ENCODE measurements at places on chromosomes 16 and 17. TPM values are rescaled to one million over a fixed set of nuclear protein-coding genes. Genes with fewer than 3 reads are reported as not detected.

- DNase-seq, result no peak
These were observed 938 bp downstream of the DEXI start for GRCh38 chr16:10941127-10941933.

- DNase-seq, result no peak
These were observed 101.5 kb upstream of the CNTNAP4 start for GRCh38 chr16:76175718-76176117.

- DNase-seq, result no peak
These were observed 115.2 kb downstream of the PITPNC1 start for GRCh38 chr17:67492251-67492740.

DNA sequence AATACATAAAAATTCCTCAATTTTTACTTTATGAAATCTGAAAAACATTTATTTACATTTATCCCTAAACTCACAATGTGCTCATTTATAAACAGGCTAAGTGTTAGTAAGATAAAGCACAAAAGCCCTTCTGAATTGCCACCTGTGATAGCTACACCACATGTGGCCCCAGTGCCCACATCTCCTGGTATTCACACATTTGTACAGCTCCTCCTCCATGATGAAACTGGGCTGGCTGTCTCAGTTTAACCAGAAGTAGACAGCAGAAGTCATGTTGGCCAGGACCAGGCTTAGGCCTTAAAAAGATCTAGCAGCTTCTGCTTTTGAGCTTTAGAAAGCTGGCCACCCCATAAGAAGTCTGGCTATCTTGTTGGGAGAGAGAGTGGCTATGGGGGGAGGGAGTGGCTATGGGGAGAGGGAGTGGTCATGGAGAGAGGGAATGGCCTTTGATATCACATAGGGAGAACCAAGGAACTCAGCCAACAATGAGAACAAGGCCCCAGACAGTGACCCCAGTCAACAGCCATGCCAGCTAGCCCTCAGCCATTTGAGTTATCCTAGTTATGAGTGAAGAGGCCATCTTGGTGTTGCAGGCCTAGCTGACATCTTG is 47.4 kb downstream of the CEP95 start:
- DNase-seq, result no peak

DNA sequence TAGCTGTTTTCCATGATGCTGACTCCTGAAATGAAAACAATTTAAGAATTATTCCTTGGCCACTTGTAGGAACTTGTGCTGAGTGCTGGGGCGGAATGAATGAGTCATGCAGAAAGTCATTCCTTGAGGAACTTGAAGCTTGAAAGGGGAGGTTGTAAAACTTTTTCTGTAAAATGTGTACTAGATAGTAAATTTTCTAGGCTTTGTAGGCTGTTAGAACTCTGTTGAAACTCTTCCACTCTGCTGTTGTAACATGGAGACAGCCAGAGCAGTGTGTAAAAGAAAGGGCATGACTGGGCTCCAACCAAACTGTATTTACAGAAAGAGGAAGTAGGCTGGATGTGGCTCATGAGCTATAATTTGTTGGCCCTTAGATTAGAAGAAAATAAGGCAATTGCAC is 46.1 kb downstream of the ABCA8 start:
- DNase-seq, result no peak

- no peak for DNase-seq
These were observed 567.4 kb upstream of the ZFHX3 start for GRCh38 chr16:73615071-73615940.

- peak; percentile 23 for DNase-seq
These were observed 32.3 kb downstream of the FBXO31 start for GRCh38 chr16:87351320-87351698.

GRCh38 chr17:63774141-63774968 is at the start of gene DDX42:
TSS of gene DDX42 (plus strand) at chr17:63774170. CDS start at chr17:63787050, 12,880 bp downstream.
- DNase-seq, result peak; percentile 93

DNA sequence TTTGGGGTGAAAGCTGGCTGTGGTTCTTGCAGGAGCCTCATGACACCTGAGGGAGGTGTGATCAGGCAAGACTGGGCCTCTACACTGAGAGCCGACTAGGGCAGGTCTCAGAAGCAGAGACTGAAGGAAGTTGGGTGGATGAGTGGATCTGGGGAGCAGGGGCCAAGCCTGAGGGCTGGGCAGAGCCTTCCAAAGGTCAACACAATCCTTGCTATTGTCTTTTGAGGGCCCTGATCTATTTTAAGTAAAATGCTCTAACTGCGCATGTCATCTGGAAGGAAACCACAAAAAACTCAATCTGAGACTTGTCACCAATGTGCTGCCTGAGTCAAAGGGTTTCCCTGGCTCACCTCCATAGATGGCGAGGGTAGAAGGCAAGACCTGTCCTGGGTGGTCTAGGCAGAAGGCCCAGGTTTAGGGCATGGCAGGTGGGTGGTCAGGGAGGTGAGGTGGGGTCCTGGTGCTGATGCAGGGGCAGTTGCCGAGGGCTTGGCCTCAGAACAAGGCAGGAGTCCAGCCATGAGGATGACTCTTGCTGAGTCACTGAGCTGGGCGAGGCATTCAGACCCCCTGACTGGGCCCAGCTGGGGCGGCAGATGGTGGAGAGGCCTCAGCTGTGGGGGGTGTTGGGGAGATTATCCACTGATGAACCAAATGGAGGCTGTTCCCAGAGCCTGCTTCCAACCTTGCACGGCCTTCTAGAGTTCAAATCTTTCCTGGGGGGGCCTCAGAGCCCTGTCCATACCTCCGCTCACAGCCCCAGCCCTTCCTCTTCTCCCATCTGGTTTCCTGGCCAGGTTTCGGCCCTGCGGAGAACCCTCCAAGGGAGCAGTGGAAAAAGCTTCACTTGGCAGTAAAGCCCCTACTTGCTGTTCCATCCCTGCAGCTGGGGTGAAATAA is 5.1 kb downstream of the MVP start:
- peak; percentile 81 for DNase-seq

DNA sequence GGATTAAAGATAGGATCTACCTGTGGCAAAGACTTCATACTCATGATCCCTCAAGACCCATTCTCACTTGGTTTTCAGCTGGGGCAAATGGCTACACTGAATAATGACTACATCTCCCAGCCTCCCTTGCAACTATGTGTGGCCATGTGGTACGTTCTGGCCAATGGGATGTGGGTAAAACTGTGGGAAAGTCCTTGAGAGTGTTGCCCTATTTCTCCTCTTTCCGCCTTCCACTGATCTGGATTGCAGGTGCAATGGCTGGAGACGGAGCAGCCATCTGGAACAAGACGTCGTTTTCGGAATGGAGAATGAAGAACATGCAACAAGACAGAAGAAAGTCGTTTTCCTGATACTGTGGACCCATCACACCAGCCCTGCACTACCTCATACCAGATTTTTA is 48.5 kb downstream of the HAPSTR1 start:
- no peak for DNase-seq

- no peak for DNase-seq
These were observed 3.5 kb upstream of the WFDC1 start for GRCh38 chr16:84291226-84291625.

DNA sequence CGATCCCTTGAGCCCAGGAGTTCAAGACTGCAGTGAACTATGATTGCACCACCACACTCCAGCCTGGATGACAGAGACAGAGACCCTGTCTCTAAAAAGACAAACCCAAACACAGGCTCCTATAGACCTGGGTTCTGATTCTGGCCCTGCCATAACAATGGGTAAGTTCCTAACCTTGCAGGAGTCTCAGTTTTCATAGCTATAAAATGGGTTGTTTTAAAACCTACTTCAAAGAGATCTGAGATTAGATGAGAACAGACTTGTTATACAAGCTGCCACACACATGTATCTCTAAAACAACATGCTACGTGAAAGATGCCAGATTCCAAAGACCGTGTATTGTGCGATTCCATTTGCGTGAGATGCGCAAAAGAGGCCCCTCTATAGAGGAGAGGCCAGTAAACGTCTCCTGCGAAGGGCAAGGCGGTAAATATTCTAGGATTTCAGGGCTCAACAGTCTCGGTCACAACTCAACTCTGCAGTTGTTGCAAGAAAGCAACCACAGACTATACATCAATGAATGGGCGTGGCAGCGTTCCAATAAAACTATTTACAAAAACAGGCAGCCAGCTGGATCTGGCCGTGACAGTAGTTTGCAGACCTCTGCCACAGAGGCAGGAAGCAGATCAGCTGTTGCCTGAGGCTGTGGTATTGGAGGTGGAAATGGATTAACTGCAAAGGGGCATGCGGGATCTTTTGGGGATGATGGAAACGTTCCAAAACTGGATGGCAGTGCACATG is 5.9 kb downstream of the CORO7 start:
- no peak for DNase-seq

DNA sequence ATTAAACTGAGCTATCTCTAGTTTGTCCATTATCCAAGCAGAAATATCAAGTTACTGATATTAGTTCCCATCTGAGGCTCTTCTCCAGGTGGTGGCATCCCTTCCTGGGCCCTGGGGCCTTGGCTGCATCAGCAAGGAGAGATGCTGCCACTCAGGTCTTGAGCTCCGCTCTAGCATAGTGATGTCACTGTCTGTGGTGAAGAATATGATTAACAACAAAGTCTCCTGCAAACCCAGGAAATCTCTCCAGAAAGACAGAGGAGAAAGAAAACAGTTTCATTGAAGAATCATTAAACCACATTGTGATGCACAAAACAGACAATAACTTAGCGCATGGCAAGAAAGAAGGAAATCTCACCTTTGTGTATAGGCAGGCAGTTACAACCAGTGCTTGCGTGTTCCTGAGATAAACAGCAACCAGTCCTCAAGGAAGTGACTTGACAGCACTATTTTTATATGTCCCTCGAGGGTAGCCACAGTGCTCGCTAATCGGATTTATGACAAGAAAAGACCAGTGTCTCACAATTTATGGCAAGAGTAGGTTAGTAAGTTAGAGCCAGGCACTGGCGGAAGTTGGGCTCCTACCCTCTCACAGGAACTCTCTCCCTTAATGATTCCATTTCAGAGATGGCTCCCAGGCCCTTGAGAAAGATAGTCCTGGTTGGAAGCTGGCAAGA is 151.1 kb downstream of the AHSP start:
- no peak for DNase-seq

- DNase-seq, result peak; percentile 0
These were observed 46.1 kb upstream of the CBFA2T3 start for GRCh38 chr16:89023151-89023551.

DNA sequence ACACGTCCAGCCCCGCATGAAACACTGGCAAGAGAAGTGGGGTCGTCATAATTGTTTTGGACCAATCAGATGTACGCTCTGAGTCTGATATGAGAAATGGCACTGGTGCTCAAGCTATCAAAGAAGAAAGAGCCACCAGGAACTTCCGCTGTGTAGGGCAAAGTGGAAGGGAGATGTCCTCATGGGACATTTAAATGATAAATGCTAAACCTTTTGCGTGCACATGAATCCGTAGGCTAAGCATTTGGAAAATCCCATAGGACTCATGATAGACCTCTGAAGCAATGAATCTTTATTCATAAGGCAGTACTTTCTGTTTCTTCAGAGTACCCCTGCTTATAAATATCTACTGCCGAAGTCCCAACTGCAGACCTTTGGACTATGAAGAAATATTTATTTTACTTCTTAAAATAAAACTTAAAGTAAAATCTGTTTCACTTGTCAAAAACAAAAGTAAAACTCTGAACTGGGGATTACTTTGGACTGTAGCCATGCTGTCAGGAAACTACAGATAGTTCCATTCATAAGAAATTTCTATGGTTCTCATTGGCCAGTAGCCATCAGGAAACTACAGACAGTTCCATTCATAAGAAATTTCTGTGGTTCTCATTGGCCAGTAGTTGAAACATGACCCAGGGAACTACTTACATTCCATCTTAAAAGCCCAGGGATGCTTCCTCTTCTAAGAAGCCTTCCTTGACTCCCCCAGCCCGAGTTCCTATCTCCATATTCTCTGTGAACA is 335.1 kb downstream of the HS3ST4 start:
- no peak for DNase-seq

DNA sequence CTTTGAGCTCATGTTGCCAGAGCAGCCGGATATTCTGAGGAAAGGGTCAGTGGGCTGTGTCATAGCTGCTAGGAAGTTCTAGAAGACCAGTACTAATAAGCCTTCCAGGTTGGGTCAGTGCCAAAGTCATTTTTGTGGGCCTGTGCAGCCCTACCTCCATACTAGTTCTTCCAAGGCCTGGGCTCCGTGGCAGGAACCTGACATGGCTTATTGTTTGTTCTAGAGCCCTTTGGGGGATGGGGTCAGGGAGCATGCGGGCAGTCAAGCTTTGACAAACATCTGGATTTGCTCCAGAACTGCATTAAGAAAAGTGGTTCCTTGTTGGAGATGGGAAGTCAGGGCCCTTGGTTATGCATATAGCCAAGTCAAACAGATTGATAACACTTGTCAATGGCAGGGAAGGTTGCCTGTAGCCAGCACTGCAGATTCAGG is 7.6 kb downstream of the ALKBH5 start:
- no peak for DNase-seq

DNA sequence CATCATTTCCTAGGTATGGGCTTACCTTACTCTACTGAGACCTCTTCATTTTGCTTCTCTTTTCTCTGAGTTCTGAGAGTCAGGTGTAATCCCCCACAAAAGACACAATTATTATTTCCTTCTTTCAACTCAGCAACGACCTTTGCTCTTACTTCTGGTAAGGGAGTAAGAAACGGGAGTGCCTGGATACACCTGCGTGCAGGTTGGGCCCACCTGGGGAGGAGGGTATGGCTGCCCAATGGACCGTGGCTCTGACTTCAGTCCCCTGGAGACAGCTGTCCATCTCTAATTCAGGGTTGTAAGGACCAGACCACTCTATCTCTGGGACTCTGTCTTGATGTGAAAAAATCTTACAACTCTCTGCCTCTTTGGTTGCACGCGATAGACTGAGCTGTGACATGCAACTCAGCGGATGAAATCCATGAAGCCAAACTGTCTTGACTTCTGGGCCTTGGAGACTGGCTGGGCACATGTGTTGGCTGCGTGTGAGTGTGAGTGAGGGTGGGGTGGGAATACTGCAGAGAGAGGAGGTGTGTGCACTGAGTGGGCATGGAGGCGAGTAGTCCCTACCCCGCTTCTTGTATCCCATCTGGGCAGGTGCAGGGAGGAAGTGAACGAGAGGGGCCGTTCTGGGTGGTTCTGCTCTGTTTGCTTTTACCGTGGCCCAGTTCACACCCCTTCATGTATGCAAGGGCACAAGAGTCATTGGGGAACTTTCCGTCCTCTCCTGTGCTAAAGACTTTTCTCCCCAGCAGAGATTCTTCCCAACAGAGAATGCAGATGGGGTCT is 1.2 kb downstream of the TMEM238L start:
- no peak for DNase-seq

GRCh38 chr17:48933035-48933434 is 11.6 kb downstream of the SNF8 start:
- no peak for DNase-seq

- no peak for DNase-seq
These were observed 56.9 kb upstream of the SOX9 start for GRCh38 chr17:72063756-72064450.

The GINS3 gene
- 6.5 TPM for total RNA-seq

The CSH1 gene
- not detected for total RNA-seq

The TAX1BP3 gene
- total RNA-seq, result 157 TPM

The TBC1D3 gene
- not detected for total RNA-seq

The OR1F1 gene
- total RNA-seq, result not detected

The CHST6 gene
- total RNA-seq, result 0.62 TPM

The TRIM72 gene
- 2.1 TPM for total RNA-seq

The TBC1D3G gene
- total RNA-seq, result not detected

The CNTD1 gene
- 0.30 TPM for total RNA-seq

The ZNF385C gene
- 0.11 TPM for total RNA-seq
